Pons (tissue), 1 donor: ENCODE measurements at places on chromosomes 6 and 20.

DNA sequence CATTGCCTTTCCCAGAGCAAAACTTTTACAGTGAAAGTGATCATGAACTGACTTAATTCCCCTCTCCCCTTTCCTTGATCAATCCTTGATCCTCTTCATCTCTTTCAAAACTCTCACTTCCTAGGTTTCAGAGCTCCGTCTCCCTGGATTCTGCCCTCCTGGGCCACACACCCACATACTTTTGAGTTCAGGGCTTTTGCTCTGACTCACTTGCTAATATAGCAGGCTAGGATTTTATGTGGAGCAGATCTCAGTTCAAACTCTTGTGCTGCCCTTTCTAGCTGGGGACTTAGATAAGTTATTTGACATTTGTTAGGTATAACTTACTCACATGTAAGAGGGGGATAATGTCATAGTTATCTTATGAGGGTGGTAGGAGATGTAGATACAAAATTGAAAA lies 109.1 kb upstream of the MLIP start:
- DNase-seq = no peak

DNA sequence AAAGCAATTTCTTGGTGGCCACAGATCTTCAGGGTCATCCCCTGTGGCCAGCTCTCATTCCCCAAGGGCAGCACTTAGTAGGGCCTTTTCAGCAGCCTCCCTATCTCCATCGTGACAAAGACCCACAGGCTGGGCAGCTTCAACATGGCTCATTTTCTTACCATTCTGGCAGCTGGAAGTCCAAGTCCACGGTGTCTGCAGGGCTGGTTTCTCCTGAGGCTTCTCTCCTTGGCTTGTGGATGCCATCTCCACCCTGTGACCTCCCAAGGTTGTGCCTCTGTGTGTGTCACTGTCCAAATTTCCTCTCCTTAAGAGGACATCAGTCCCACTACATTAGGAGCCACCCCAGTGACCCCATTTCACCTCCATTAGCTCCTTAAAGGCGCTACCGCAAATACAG lies 161.7 kb downstream of the CDH4 start:
- no peak for DNase-seq

DNA sequence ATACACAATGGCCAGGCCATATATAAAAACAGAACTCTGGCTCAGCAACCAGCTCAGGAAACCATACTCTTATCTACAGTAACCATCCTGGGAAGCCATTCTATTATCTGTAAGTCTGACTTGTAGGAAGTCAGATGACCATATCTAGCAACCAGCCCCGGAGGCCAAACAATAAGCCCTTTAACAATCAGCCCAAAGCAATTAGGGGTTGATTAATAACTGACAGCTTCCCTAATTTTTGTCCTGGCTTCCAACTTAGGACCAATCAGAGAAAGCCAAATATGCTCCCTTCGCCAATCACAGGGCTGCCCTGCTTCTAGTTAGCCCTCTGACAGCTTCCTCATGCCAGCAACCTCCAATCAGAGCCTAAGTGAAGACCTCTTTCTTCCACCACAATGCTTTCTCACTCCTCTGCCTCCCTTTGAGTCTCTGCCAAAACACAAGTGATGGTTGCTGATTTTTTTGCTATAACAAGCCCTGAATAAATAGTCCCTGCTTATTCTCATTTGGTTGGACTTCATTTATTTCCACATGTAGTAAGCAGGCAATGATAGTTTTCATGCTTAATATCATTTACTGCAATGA lies 37.8 kb upstream of the STXBP5 start:
- DNase-seq = peak; percentile 20

DNA sequence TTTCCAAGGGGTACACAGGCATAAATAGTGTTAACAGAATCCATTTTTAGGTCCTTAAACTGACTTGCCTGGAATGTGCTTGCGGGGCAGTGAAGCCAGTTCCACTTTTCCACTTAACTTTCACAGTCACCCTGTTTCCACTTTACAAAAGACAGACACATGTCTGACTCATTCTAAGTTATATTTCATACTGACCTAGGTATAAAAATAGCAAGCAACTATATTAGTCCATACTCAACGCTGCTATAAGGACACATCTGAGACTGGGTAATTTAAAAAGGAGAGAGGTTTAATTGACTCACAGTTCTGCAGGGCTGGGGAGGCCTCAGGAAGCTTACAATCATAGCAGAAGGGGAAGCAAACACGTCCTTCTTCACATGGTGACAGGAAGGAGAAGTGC lies 88.2 kb downstream of the MTFR2 start:
- no peak for DNase-seq

DNA sequence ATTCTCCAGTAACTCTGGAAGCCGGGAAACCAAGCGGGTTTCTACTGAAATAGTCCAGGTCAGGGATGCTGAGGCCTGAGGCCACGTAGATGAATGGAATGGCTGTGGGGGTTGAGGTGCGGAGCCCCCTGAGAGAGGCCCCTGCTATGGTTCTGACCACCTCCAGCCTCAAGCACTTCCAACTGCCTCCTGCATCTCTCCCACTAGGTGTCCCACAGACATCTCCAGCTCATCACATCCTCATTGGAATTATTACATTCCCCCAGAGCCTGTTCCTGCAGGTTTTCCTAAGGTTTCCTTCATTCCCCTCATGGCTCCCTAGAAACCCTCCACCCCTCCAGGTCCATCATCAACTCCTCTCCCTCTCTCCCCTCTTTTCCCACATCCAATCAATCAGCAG lies 48.7 kb downstream of the UNC5CL start:
- no peak for DNase-seq

- DNase-seq = no peak
Observed at GRCh38 chr6:94045099-94045829, 625.9 kb upstream of the EPHA7 start.

GRCh38 chr20:48184229-48184628 lies 398.9 kb upstream of the SULF2 start:
- DNase-seq = no peak

DNA sequence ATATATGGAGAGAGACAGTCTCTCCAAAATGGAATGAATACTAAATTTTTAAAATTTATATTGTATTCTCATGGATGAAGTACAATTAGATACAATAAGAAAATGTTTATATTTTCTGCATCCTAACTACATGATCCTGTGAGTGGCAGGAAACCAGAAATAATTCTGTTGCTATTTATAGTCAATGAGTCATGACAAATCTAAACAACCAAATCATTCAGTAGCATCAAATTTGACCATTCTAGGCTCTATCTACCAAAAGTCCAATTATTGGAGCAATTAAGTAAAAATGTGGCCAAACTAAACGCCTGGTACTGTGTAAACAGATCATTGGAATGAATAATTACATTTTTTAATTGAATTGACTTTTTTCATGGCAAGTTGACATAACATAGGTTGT lies 959.8 kb downstream of the EPHA7 start:
- no peak for DNase-seq

GRCh38 chr6:35552285-35552917 lies 39.7 kb upstream of the TULP1 start:
- no peak for DNase-seq

DNA sequence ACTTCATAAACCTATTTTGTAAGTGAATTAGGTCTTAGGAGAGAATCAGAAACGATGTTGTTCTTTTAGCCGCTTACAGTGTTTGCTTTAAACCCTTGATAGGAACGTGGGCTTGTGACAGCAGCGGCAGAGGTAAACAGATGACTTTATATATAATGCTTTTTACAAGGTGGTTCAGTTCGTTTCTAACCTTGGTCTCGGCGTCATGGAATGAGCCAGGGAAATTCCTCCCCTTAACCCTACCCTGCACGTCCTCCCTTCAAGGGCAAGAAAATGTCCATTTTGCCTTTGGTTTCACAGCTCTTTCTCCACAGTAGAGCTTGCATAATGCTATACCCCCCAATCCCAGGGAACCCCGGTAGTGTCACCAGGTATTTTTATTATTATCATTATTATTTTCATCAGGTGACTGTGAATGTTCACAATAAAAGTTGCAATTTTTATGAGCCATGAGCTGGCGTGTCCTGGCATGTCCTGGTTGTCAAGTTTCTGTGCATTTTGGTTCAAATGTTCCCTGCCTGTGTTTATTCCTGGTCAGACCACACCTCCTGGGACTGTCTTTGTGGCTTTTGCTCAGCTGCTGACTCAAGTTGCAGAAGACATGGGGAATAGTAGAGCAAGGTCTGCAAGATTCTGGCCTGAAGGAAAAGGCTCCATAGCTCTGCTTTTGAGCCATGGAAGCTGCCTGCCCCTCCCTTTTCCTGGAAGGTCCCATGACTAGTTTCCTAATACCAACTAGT lies 112.8 kb upstream of the BMP2 start:
- no peak for DNase-seq

DNA sequence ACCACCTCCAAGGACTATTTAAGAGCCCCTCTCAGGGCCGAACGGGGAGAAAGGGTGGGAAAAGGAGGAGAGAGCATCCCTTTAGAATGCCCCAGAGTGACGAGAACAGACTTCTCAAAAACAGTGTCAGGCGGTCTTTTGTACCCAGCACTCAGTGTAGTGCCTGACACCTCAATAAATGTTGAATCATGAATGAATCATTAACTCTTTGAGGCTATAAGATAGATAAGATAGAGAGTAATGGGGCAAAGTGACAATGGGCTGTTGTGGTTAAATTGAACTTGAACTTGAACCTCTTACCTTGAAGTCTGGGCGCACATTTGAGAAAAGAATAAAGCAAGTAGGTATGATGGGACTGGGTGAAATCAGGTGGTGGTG lies 7.4 kb downstream of the TCF21 start:
- no peak for DNase-seq

- no peak for DNase-seq
Observed at GRCh38 chr6:106790149-106790770, 160.9 kb downstream of the QRSL1 start.

DNA sequence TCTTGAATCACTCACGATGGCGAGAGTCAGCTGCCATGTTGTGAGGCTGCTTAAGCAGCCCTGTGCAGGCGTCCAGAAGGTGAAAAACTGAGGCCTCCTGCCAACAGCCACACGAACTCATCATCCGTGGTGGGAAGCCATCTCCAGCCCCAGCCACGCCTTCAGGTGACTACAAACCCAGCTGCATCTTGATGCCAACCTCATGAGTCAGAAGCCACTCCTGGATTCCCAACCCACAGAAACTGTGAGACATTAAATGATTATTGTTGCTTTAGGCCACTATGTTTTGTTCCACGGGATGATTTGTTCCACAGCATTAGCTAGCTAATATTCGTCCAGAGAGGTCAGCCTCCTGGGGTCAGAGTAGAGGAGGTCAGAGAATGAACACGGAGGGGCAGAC lies 80.5 kb downstream of the SNX5 start:
- no peak for DNase-seq

- DNase-seq = no peak
Observed at GRCh38 chr6:31794294-31794865, 1.2 kb downstream of the VARS1 start.

- DNase-seq = no peak
Observed at GRCh38 chr6:21501021-21501354, 92.6 kb upstream of the SOX4 start.

DNA sequence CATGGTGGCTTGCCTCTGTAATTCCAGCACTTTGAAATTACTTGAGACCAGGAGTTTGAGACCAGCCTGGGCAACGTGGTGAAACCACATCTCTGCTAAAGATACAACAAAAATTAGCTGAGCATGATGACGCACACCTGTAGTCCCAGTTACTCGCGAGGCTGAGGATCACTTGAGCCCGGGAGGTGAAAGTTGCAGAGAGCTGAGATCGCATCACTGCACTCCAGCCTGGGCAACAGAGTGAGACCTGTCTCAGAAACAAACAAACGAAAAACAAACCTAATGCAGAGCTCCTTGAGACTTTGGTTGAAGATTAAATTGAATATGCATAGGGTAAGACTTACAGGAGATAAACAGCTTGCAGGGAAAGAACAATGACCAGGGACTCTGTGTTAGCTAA lies 80.8 kb downstream of the SCAF8 start:
- no peak for DNase-seq

DNA sequence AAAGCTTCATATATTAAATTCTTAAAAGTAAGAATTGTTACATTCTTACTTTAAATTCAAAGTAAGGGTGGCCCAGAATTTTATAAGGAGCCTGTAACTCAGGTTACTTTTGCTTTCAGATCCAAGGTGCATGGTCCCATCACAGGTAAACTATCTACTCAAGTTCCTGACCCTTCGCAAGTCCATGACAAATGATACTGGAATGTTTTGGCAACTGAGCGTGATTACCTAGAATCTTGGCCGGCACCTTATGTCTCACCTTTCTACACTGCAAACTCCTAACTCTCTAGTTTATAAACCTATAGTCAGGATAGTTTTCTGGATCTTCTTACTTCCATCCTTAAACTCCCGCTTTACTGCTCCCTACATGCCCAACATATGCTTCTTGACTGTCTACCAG lies 67.9 kb upstream of the HMGN3 start:
- DNase-seq = no peak

GRCh38 chr6:95576218-95576997 lies 927 bp upstream of the MANEA start:
- DNase-seq = peak; percentile 59

DNA sequence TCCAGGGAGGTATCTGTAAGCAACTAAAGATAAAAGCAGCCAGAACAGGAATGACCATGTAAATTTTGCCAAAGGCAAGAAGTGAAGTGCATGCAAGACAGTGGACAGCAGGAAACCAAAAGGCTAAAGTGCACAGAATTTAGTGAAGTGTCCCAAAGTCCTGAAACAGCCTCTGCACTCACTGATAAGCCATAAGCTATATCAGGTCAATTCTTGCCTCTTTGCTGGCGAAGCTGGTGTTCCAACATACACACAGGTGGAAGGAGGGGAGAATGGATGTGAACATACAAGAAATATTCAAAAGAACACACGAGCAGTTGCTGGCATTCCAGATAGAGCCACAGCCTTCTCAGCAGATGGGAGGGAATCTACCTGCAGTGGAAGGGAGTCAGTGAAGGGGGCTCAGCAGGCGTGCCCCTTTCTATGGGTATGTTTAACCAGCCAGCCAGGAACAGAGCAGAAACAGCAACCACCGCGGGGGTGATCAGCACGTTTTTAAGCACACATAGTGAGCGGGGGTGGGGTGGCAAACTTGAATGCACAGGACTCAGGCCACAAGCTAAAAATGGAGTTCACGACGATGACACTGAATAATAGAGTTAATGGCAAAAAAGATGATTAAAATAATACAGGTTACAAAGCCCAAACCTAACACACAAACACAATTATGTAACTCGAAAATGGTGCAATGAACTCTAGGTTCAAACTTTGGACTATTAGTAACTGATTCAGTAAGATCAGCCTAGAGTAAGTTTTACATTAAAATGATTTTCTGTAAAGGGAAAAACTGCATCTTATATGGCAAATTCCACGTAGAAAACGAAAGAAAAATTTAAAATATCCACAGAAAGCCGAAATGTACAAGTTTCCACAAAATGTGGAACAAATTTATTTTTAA lies 1.2 kb downstream of the ECI2 start:
- no peak for DNase-seq
